Right cardiac atrium (tissue), 5 donors: ENCODE measurements at places on chromosomes 5 and 9. TPM values are rescaled to one million over a fixed set of nuclear protein-coding genes. Genes with fewer than 3 reads are reported as not detected.

DNA sequence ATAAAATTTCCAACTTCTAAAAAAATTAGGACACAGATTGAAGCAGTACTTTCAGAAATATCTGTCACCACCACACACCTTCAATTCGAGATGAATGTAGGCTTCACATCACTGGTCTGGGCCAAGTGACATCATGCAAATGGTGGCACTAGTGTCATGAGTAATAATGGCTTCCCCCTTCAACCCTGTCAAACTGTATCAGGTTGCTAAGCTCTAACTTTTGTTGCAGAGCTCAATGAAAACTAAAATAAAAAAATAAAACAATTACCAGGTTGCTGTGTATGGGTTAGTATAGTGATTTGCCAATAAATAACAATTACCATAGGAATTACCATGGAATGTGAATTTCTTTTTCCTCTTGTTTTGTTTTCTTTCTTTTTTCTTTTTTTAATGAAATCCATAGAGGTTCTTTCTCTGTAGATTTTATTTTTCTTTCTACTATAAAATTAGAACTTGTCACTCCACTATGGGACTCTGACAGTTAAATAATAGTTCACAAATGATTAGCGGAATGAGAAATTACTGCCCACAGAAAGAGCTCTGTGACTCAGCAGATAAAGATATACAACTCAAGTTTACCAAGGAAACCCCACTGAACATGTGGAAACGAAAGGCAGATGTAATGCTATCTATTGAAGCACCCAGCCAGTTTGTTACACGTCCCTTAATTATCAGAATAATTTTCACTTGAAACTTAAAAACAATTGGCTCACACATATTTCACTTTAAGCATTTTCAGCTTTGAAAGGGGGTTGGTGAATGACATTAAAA lies 783.8 kb upstream of the WWC1 start:
- DNase-seq = no peak

DNA sequence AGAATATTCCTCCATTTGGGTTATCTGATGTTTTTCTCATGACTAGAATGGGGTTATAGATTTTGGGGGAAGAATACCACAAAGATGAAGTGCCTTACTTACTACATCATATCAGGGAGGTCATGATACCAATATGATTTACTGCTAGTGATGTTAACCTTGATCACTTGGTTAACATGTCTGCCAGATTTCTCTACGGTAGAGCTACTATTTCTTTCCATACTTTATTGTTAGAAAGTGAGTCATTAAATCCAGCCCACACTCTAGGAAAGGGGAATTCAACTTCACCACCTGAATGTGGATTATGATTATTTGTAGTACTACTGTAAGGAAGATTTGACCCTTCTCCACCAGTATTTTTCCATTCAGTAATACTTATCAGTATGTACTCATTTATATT lies 64.7 kb downstream of the UBE2R2 start:
- DNase-seq = no peak

GRCh38 chr5:66633754-66634153 lies 37.6 kb downstream of the MAST4 start:
- no peak for DNase-seq

- no peak for DNase-seq
Observed at GRCh38 chr5:135079760-135080159, 45.7 kb upstream of the PITX1 start.

DNA sequence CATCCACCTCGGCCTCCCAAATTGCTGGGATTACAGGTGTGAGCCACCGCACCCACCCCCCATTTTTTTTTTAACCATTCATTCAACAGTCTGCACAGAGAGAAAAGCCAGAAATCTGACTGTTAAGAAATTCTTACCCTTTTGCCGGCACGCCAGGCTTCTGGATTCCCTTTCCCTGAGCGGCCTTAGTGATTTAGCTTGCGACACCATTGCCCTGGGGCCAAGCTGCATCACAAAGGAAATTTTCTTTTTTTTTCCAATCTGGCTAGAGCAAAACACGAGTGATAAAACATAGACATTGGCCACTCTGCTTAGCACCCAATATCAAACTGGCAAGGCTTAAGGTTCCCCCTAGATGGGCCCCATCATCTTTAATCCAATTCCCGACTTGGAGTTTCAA lies 21.2 kb upstream of the ATOSB start:
- DNase-seq = no peak

DNA sequence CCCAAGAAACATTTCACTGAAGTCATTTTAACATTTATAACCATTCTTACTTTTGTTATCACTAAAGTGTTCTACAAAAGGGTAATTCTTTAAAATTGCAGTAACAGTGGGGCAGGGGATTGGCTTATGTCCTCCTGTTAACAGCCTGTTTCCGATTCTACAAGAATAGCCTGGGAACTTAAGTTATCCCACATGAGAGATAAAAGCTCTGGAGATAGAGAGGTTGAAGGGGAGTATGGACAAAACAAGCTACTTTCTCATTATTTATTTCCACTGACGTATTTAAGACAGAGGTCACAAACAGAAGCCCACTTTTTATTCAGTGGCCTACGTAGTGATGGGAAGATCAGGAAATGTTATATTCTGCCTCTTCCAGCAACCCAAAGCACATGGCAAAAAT lies 98.7 kb downstream of the EPB41L4A start:
- DNase-seq = no peak

- no peak for DNase-seq
Observed at GRCh38 chr9:107547772-107548297, 58.3 kb upstream of the KLF4 start.

DNA sequence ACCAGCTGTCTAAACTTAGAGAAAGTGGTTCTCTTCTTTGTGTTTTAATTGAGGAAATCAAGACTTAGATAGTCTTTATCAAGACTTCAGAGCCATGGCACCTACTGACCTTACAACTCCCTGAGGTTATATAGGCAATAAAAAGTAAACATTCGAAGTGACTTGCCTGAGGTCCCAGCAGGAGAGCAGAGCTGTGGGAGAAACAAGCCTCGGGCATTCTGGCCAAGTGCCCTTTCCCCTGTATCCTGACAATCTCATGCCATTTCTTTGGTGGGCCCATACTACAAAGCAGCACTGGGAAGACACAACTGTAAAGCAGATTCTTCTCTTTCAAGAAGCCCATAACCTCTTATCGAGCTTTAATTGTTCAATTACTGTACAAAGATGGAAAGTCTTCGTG lies 23.1 kb downstream of the FREM1 start:
- DNase-seq = no peak

- no peak for DNase-seq
Observed at GRCh38 chr5:33984671-33985124, at the start of gene SLC45A2. Gene SLC45A2 (minus strand): TSS chr5:33984693. CDS start chr5:33984583, 110 bp downstream.

The FAM221B gene
- not detected for total RNA-seq

The CD180 gene
- 0.50 TPM for total RNA-seq

The COL27A1 gene
- total RNA-seq = 2.6 TPM

The HAVCR2 gene
- total RNA-seq = 4.9 TPM

The EIF4EBP3 gene
- total RNA-seq = 13.0 TPM

The LCN10 gene
- 6.7 TPM for total RNA-seq

The CD274 gene
- 11.0 TPM for total RNA-seq
